ENCODE measurements at places on chromosomes 16 and 17.
A peak's percentile ranks its signal among the peaks of the same experiment; 100 is the strongest.

DNA sequence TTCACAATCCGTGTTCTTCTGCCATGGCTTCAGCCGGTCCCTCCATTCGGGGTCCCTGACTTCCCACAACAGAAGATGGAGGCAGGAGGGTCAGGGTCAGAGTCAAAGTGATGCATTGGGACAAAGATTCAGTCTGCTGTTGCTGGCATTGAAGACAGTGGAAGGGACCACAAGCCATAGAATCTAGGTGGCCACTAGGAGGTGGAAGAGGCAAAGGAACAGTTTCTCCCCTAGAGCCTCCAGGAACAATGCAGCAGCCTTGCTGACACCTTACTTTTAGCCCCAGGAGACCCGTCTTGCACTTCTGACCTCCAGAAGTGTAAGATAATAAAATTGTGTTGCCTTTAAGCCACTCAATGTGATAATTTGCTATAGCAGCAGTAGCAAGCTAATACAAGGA is 55.9 kb downstream of the MFSD11 start:
- DNase-seq = peak; percentile 63

- DNase-seq = no peak
Observed at GRCh38 chr17:21007646-21008045, 35.2 kb downstream of the USP22 start.

DNA sequence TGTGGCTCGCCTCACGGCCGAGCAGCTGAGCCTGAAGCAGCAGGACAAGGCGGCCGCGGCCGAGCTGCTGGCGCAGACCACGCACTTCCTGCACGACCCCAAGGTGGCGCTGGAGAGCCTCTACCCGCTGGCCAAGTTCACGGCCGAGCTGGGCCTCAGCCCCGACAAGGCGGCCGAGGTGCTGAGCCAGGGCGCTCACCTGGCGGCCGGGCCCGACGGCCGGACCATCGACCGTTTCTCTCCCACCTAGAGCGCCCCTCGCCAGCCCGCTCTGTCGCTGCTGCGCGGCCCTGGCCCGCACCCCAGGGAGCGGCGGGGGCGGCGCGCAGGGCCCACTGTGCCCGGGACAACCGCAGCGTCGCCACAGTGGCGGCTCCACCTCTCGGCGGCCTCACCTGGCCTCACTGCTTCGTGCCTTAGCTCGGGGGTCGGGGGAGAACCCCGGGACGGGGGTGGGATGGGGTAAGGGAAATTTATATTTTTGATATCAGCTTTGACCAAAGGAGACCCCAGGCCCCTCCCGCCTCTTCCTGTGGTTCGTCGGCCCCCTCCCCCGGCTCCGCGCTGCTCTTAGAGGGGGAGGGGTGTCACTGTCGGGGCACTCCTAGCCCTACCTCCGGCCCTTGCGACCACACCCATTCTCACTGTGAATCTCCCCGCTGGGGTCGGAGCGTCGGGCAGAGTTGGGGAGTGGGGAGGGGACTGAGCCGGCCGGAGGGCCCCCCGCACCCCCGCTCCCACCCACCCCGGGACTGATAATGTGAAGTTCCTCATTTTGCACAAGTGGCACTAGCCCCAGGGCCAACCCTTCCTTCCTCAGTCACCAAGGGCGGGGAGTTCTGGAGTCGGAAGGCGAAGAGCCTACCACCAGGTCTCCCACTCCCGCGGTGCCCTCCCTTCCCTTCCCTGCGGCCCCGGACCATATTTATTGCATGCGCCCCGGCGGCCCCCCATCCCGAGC is 4.0 kb downstream of the HIC1 start:
- DNase-seq = no peak

DNA sequence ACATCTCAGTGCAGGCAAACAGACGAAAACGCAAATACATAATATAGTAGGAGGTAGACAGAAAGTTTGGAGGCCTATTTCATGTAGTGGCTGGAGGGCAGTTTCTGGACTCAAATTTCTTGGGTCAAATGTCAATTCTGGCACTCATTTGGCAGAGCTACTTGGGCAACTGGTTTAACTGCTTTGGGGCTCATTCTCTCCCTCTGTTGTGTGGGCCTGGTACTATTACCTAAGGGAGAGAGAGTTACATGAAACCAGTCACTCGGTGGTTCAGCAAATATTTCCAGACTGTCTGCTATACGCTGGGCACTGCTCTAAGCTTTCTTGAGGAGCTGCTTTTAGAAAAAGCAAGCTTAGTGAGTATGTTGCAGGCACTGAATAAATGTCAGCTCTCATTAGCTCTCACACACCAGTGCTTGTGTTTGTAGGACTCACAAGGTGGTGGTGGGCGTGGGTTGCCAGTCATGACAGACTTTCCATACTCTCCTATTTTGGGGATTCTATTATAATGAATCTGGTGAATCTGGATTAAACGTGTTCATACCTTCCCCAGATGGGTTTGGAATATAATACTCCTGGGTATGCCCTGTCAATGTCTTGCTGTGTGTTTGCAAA is 1.8 kb upstream of the SHISA9 start:
- no peak for DNase-seq

- no peak for DNase-seq
Observed at GRCh38 chr17:48871551-48872351, 20.8 kb upstream of the ATP5MC1 start.

DNA sequence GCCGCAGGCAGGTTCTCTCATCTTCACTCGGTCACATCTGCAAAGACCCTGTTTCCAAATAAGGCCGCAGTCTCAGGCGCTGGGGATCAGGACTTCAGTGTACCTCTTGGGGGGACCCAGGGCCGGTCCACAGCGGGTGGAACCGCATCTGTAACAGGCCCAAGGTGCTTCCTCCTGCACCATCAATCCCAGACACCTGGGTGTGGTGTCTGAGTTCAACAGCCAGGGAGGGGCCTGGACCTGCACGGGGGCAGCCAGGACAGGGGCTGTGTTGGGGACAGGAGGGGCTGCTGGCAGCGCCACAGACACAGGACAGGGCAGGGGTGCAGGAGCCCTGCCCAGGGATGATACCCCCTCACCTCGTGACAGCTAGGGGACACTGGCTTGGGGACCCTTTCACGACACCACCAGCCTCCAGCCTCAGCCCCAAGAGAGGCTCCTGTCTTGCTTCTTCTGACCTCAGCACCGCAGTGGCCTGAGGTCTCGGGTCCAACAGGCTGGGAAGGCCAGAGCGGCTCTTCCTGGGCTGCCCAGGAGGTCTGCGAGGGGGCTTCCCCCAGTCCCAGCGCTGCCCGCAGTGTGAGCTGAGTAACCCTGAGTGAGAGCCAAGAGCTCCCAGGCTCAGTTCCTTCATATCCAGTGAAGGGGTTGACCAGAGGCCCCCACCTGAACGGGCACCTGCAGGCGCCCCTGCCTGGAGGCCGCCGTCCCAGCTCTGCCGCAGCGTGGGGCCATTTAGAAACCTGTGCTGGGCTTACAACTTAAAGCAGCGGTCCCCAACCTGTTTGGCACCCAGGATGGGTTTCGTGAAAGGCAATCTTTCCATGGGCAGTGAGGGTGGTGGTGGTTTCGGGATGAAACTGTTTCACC is 30.7 kb upstream of the BAHCC1 start:
- DNase-seq = no peak

GRCh38 chr17:40460604-40460967 is 17.3 kb downstream of the IGFBP4 start:
- DNase-seq = no peak

DNA sequence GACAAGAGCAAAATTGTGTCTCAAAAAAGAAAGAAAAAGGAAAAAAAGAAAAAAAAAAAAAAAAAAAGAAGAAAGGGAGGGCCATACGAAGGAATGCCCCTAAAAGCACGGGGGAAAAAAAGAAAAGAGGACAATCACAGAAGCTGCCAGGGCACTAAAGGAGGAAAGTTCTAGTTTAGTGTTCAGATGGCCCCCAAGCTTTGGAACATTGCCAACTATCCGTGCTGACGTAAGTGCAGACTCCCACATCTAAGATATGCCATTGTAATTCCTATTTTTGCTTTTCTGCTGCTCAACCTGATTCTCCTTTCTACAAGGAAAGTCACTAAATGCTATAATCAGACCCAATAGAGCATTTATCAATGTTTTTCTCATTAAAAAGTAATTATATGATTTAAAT is 842.1 kb downstream of the KCNJ2 start:
- DNase-seq = no peak

All from H4 (cell line).